ENCODE measurements at places on chromosomes 3 and 15. TPM values are rescaled to one million over a fixed set of nuclear protein-coding genes. Genes with fewer than 3 reads are reported as not detected.

DNA sequence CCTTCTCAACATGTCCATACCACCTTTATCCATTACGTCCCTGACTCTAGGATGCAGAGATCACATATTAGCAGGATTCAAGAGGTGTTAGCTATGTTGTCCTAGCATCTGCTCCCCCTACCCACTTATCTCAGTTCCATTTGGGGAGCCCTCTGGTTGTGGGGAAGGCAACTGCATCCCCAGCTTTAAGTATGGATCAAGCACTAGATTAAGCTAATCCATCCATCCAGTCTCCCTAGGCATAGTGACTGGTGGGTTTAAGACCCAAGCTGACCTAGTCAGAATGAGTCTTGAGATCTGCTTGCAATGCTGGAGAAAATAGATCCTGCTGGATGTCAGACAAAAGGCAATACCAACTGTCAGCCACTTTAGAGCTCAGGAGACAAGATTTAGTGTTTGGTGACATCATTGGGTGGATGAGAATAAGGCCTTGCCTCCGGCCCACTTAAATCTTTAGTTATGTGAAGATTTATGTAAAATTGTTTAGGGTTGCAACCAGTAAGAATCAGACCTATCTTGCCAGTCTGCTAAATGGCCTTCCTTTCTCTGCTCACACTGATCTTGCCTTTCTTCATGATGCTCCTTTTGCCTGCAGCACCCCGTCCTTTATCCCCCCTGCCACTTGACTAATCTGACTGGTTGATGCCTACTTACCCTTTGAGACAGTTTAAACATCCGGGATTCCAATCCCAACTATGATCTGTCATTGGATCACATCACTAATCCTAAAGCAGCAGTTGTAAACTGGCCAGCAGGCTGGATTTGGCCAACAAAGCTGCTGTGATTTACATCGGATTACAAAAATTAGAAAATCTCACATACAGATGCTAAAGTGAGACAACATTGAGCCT is 2.1 kb upstream of the ISY1 start:
- no peak for DNase-seq

DNA sequence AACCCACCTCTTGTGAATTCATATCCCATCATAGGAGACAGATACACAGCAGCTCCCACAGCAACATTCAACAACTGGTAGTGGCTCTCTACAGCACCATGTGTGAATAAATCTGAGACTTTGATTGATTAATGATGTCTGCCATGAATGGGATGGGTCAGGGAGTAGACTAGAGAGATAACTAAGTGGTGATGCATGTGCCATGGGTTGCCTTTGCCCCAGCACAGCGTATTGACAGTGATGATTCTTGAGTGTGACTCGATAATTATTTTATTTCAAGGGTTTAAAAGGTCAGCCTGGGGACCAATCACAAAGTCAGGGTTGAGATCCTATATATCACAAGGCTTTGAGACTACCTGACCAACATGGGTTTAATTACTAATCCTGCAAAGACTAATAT is 295.9 kb downstream of the PTPRG start:
- no peak for DNase-seq

DNA sequence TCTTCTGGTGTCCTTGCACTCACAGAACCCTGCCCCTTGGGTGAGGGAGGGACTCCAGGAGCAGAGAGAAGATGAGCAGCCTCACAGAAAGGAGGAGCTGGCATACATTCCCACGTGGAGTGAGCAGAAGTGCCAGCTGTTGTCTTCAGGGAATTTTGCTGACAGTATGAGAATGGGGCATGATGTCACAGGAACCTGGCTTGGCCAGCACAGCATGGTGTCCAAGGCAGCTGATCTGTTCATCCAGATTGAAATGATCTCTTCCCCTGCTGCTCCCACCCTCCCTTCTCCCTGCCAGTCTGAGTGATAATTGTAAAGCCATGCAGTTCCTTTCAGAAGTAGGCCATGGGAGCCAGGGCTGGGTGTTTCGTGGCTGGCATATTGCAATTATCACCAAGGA is 53.3 kb downstream of the GJD2 start:
- DNase-seq = no peak

GRCh38 chr15:39149636-39150150 is 431.2 kb upstream of the THBS1 start:
- DNase-seq = no peak

DNA sequence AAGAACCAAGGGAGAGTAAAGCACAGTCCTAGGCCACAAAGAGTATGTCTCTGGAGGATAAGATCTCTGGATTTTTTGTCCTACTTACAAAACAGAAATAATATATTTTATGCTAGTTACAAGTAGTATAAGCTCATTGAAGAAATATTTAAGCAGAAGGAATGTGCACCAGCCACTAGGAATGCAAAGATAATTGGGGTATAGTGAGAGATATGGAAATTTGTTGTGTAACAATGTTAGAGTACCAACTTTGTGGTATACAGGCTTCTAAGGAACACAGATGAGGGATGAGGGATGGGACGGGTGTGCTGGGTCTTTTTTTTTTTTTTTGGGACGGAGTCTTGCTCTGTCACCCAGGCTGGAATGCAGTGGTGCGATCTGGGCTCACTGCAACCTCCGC is 26.5 kb downstream of the AKAP13 start:
- DNase-seq = no peak

DNA sequence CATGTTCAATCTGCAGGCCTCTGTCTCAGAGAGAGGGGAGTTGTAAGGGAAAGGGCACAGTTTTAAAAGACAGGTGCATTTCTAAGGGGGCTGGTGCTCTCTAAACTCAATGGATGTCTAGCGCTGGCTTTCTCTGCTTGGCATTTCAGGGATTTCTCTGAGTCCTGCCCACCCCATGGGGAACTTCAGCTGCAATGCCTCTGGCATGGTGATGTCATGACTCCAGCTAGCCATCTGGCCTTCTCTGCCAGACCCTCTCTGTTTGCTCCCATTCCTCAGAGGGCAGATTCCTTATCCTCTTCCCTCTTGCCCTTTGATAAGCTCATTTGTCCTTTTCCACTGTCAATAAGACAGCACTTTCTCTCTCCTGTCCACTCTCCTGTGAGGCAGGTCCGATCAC is 40.8 kb downstream of the RPLP1 start:
- DNase-seq = no peak

GRCh38 chr3:60582288-60582687 is 669.0 kb downstream of the FHIT start:
- no peak for DNase-seq

DNA sequence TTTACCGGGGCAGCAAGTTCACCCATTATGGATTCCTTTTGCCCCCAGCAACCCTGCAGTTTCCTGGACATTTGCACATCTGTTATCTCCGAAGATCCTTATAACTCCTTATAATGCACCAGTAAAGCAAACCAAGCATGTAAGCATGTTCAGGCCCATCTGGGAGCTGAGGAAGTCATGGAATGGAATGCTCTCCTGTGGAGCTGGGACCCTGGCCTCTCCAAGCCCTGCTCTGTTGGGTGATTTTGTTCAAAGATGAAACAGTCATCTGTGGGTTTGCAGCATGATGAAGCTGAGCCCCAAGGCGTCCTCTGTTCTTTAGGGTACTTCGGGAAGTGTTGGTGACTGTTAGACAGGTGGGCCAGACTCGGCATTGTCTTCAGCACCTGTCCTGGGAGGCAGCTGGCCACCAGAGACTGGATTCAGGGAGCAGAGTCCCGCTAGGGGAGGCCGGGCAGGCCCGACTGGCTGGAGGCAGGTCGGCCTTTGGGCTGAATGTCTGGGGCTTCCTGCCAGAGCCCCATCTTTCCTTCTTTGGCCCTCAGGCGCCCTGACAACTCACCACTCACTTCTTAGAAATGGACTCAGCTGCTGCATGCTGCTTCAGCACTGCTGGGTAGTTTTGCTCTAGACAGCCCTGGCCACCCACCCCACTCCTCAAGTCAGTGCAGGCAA is 3.9 kb downstream of the DNAH1 start:
- no peak for DNase-seq

- no peak for DNase-seq
Observed at GRCh38 chr15:34362047-34362773, 4.8 kb downstream of the LPCAT4 start.

GRCh38 chr15:83206526-83207008 is 1.1 kb downstream of the HDGFL3 start:
- DNase-seq = peak; percentile 56

- no peak for DNase-seq
Observed at GRCh38 chr3:52247409-52248164, 2.0 kb downstream of the PPM1M start.

DNA sequence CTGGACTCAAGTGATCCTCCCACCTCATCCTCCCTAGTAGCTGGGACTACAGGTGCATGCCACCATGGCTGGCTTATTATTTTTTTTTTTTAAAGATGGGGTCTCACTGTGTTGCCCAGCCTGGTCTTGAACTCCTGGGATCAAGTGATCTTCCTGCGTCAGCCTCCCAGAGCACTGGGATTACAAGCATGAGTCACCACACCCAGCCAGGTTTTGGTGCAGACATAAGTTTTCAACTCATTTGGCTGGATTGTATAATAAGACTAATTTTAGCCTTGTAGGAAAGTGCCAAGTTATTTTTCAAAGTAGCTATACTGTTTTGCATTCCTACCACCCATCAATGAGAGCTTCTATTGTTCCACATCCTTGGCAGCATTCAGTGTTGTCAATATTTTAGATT is 32.1 kb downstream of the BUB1B start:
- no peak for DNase-seq

DNA sequence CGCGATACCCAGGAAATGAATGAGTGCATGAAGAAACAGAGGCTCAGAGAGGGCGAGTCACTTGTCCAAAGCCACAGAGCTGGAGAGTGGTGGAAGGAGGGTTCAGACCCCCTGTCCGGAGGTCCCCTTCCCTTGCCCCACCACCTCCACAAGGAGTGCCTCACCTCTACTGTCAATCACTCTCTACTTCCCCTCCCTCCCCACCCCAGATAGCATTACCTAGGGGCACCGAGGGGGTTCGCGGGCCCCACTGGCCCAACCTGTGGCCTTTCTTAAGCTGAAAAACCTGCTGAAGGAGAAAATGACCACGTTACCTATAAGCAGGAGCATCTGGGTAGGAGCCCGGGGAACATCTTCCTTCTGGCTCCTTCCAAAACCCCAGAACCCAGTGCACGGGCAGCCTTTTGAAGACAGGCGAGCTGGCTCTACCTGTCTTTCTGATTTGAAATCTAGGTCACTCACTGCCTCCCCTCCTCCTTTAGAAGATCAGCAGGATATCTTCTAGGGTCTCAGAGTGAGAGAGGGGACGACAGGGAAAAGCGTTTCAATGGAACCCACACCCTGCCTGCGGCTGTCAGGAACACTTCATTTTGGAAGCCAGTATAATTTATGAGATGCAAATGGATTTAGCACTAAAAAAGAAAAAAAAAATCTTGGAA is 89.9 kb upstream of the MEF2A start:
- DNase-seq = no peak

DNA sequence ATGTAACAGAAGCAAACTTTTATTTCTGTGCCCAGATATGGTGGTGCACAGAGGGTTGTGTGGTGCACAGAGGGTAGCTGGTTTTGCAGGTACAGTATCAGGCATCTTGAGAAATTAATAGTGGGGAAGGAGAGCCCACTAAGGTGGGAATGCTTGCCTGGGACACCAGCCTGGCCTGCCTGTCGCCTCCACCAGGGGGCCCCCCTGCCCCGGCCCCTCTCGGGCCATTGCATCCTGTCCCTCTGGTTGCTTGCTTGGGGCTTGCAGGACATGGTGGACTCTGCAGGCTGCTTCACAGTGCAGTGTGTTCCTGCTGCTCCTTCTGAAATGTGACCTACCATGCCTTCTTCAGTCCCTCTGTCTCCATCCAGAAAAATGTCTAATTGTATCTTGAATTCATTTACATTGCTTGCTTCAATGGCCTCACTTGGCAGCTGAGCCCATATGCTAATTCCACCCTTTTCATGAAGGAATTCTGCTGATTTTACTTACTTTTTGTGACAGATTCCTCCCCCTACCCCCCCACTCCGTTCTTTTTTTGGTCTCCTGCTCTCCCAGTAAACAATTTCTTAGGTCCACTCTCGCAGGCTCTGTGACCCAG is 73.6 kb downstream of the EEFSEC start:
- DNase-seq = peak; percentile 36

Gene IGF2BP2
- 26.9 TPM for total RNA-seq

Gene NAALADL2
- total RNA-seq = 20.2 TPM

Gene CCNL1
- 104 TPM for total RNA-seq

Gene TMEM212
- not detected for total RNA-seq

Gene BFSP2
- total RNA-seq = 0.41 TPM

Gene KLHL40
- not detected for total RNA-seq

Data from kidney (tissue), 22 donors.